ENCODE measurements at places on chromosomes 11 and 22. TPM values are rescaled to one million over a fixed set of nuclear protein-coding genes. Genes with fewer than 3 reads are reported as not detected.

Gene SYCE3
- not detected for total RNA-seq

Gene EXT2
- total RNA-seq: 80.0 TPM

Gene ART1
- total RNA-seq: 2.8 TPM

Gene PAK1
- 24.7 TPM for total RNA-seq

Gene SMDT1
- total RNA-seq: 19.3 TPM

Gene TSGA10IP
- total RNA-seq: not detected

Gene NAA40
- total RNA-seq: 4.9 TPM

Gene GGTLC2
- total RNA-seq: not detected

Measured in tibial nerve (tissue), 4 donors.